Kidney glomerular epithelial cell (primary cell): ENCODE measurements at places on chromosomes 4 and X.

GRCh38 chr4:14767142-14767541 lies 235.1 kb upstream of the CPEB2 start:
- DNase-seq: no peak

- no peak for DNase-seq
Measured at GRCh38 chr4:42411803-42412202, 14.5 kb downstream of the SHISA3 start.

DNA sequence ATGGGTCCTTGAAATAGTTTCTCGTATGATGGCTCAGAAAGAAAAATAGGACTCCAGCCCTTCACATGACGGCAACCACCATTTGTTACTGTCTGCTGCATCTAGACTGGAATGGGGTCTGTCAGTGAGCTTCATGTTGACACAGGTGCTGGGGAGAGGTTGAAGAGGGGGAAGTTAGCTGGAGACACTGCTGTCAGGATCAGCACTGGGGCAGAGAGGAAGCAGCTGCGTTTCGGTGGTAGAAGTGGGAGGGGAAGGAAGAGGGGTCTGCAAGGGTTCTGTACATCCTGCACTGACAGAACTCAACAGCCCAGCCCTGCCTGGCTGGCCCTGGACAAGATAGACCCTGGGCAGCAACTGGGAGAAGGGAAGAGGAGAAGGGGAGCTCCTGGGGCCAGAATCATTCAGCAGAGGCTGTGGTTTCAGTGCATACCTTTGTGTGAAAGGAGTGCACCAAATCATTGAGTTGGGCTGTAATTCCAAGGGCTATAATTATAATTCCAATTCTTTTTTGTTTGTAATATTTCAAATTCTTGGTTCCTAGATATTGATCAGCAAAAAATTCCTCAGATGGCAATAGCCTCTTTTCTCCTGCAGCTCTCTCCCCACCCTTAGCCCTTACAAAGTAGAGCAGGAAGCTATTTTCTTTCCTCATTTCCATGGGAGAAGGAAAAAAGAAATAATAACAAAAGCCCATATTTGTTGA lies 119.4 kb upstream of the C1GALT1C1 start:
- no peak for DNase-seq

DNA sequence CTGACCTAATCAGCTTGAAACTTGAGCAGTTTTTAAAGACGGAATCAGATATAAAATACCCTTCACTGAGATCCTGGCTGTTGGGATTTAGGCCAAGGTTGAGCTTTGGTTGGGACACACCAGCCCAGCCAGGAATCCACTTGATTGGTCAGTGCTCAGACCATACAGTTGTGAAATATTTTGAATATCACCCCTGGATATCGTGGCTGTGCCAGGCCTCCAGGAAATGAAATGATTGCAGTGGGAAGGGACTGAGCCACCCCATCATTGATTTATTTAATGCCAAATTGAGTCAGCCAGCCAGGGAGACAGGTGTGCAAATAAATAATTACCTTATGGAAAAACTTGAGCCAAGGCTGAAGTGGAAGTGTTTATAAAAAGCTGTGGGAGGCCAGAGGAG lies 128.4 kb upstream of the SCML1 start:
- DNase-seq: no peak

DNA sequence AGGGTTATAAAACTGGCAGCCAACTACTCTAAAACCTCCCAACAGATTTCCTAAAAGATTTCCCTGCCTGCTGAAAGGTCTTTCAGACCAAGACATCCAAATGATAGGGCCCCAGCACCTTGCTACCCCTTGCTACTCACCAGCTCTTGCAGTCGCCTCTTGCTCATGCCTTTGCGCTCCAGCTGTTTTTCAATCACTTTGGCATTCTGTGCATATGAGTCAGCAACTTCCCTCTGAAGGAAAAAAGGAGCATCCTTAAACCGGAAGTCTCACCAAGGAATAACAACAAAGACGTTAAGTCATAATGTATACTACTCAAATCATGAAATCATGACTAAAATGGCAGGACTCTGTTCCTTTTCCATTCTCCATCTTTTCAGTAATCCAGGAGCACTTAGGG lies 24.0 kb downstream of the STEEP1 start:
- peak; percentile 59 for DNase-seq

GRCh38 chr4:23759066-23759465 lies 130.8 kb downstream of the PPARGC1A start:
- no peak for DNase-seq

- DNase-seq: no peak
Measured at GRCh38 chr4:156799121-156799589, 172.4 kb downstream of the PDGFC start.

- DNase-seq: no peak
Measured at GRCh38 chr4:25697516-25697915, 41.9 kb downstream of the SLC34A2 start.

DNA sequence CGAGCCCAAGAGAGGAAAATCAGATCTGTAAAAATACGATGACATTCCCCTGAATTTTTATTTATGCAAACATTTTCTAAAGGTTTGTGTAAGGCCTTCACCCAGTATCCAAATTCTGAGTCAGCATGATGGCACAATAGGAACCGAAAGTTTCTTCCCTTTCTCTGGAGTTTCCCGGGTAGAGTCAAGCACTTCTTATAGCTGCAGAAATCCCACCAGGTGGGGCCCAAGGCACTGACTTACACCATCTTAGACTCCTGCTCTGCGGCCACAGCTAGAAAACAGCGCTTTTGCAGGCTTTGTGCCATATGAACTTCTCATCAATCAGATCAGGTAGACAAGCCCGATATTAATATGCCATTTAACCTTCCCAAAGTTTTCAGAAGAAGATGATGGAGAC lies 13.4 kb downstream of the LEF1 start:
- no peak for DNase-seq

GRCh38 chr4:119559044-119559647 lies 69.5 kb downstream of the PDE5A start:
- DNase-seq: peak; percentile 72

DNA sequence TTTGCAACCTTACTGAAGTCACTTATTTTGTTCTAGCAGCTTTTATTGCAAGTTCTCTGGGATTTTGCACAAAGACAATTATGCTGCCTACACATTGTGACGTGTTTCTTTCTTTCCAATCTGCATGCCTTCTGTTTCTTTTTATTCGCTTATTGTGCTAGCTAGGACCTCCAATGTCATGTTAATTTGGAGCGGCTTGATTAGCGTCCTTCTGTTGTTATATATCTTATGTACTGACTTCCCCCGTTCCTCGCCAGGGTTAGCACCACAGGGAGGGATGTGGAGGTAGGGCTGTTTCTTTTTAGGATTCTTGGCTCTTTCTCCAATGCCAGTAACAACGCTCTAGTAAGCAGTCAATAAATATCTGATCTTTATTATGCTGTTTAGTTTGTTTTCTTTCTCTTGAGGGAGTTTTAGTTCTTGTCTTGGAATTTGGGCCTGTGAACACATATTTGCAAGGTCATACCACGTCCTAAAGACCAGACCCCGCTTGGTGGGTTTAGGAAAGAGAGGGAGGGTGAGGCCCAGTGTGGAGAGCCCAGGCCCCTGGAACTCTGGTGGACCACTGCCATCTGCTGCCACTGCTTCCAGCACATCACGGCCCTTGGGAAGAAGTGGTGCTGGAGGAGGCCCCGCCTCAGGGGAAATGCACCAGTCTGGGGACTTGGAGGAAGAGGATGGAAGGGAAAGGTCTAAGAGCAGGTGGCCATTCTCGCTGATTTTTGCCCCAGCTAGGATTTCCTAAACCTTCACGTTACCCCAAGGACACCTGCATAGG lies 129.1 kb downstream of the TRIML1 start:
- DNase-seq: no peak

DNA sequence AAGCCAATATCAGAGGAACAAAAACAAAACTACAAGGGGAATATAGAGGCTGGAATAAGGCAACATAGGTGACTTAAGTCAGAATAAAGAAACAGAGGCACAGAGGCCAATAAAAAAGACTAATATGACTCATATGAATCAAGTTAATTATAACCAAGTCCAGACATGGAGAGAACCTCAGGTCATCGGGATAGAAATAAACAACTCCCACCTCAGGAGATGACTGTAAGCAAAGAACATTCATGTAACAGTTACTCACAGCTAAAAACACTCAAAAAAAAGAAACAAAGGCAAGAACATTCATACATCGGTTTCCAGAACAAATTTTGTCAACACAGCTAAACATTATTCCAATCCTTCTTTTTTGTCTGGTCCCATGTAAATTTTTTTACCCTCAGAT lies 60.3 kb upstream of the RXFP1 start:
- no peak for DNase-seq

GRCh38 chr4:86014599-86014998 lies 345.3 kb downstream of the MAPK10 start:
- DNase-seq: no peak

GRCh38 chr4:47238667-47239066 lies 207.3 kb downstream of the GABRB1 start:
- DNase-seq: peak; percentile 17

GRCh38 chr4:115515366-115515765 lies 401.9 kb upstream of the NDST4 start:
- no peak for DNase-seq

- DNase-seq: no peak
Measured at GRCh38 chr4:89026542-89026941, 30.4 kb downstream of the FAM13A start.

- no peak for DNase-seq
Measured at GRCh38 chr4:126957556-126957955, 675.2 kb upstream of the INTU start.

- DNase-seq: no peak
Measured at GRCh38 chr4:24241511-24241910, 342.8 kb downstream of the DHX15 start.

DNA sequence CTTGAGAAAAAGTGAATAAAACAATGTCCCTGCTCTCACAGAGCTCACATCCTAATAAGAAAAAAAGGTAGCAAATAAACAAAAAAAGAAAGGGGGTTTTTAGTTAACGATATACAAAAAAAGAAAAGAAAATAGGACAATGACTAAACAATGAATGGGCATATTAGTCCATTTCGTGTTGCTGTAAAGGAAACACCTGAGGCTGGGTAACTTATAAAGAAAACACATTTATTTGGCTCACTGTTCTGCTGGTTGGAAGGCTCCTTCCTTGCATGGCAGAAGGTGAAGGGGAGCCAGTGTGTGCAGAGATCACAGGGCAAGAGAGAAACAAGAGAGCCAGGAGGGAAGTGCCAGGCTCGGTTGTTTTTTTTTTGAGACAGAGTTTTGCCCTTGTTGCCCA lies 4.7 kb upstream of the KLF3 start:
- no peak for DNase-seq

DNA sequence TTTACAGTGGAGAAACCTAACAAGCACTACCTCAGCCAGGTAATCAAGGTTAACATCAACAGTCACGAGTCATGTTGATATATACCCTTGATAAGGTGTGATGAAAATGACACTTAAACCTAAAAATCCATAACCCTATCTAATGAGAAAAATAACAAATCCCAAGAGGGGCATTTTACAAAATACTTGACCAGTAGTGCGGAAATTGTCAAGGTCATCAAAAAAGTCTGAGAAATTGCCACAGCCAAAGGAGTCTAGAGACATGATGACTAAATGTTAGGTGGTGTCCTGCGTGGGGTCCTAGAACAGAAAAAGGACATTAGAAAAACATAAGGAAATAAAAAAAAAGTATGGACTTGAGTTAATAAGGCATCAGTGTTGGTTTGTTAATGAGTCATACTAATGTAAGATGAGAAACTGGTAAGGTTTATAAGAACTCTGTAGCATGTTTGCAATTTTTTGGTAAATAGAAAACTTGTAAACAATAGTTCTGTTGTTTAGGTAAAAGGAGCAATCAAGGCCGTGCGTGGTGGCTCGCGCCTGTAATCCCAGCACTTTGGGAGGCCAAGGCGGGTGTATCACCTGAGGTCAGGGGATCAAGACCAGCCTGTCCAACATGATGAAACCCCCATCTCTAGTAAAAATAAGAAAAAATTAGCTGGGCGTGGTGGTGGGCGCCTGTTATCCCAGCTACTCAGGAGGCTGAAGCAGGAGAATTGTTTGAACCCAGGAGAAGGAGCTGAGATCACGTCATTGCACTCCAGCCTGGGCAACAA lies 2.9 kb downstream of the RPL36A start:
- DNase-seq: no peak

DNA sequence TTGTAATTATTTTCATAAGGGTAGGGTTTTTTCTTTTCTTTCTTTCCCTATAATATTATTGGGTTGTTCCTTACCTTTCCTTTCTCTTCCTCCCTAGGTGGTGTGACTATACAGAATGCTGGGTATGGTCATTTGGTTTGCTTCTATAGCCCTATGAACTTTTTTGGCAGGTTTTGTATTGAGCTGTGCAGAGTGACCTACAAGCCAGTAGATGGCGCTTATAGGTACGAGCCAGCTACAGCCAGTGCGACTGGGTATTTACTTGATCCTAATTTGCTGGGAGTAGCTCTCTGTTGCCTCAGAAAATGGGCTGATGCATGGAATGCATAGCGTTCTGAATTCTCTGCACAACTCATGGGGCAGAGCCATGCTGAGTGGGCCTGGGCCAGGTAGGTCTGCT lies 423.3 kb downstream of the MAGEE1 start:
- DNase-seq: no peak

GRCh38 chr4:79281566-79282359 lies 44.1 kb downstream of the NAA11 start:
- DNase-seq: no peak

DNA sequence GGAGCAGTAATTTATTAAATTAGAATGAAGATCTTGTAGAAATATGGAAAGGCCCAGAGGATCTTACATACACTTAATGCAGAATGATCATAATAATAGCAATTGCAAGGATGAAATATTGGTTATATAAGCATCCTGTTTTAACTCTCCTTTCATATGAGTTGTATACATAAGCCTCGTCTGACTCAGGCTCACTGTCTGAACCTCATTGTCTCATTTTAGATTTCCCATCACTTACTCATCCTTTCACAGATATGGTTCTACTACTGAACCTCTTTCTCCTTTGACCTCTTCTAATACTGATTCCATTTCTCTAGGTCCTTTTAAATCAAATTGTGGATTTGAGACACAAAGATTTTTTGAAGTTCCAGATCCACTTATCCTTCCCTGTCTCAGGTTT lies 277.3 kb upstream of the TRPC5 start:
- DNase-seq: no peak
